ENCODE measurements at places on chromosomes 4 and X.

- no peak for DNase-seq
These were observed 145.4 kb upstream of the HUWE1 start for GRCh38 chrX:53831662-53832635.

GRCh38 chr4:1766106-1767060 lies 26.7 kb upstream of the FGFR3 start:
- DNase-seq = no peak

DNA sequence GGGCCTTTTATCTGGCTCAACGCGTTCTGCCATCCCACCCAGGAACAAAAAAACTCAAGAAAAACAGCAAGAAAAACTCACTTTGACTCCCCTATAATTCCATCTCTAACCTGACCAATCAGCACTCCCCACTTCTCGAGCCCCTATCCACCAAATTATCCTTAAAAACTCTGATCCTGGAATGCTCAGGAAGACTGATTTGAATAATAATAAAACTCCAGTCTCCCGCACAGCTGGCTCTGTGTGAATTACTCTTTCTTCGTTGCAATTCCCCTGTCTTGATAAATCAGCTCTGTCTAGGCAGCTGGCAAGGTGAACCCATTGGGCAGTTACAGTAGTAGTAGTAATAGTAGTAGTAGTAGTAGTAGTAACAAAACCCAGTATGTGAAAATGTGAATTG lies 165.7 kb upstream of the CASK start:
- DNase-seq = no peak

DNA sequence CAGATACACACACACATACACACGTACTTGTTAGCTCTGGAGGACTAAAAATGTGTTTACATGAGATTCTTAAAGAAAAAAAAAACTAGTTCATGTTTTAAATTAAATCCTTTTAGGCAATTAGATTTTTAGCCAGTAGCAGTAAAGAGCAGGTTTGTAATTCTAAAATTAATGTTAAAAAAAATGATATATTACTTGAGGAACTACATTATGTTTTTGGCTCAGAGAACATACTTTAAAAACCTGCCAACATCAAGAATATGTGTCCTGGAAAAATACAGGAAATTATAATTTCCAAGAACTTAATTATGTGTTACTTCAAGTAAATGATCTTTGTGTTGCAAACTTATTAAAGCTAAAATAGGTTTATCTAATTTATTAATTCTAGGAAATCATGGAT lies 594.3 kb upstream of the PCDH7 start:
- no peak for DNase-seq

DNA sequence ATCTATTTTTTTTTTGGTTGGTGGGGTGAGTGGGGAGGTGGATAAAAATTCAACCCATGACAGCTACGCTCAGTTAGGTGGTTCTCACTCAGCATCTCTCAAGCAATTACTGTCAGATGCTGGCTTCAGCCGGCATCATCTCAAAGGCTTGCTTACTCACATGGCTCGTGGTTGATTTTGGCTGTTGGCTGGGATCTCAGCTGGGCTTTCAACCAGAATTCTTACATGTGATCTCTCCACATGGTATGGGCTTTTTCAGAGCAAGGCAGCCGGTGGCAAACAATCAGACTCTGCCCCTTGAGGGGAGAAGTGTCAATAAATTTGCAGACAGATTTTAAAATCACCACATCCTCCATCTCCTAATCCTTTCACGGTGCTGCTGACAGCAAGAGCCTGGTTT lies 47.2 kb downstream of the SLC34A2 start:
- no peak for DNase-seq

- DNase-seq = no peak
These were observed 40.8 kb downstream of the ZNF518B start for GRCh38 chr4:10416441-10416840.

DNA sequence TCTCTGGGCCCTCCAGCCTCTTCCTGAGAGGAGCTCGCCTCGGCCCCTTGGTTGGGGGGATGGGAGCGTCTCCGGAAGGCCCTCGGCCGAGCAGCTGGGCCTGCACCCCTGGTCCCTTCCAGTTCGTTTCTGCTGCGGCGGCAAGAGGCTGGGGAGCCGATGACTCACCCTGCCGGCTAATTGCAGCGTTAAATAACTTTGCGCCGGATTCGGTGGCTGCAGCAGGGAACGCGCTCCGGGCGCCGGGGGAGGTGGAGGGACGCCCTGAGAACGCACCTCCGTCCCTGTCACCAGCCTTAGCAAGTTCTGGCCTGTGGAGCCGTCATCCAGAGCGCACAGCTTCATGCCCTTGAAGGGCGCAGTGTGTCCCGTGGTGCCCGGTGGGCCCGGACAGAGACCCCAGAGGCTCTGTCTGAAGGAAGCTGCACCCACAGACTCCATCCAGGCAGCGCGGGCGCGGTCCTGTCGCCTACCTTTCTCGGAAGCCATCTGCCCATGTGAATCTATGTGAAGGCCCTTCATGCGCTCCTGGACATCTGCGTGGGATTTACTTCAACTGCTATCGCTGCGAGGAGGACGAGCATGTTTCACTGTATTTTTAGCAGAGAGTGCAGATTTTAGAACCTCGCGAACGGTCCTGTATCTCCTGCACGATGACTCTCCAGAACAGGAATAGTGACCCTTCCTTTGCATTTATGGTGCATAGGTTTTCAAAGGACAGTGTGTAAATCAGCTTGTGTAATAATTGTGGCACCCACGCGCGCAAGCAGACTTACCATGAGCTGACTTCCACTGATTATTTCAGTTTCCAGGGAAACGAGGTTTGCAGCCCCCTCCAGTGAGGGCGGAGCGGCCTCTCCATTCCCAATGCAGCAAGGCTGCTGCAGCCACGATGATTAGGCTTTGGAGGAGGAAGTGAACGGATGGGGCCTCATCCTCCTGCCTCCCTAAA lies 1.7 kb upstream of the TMEM271 start:
- DNase-seq = no peak

- no peak for DNase-seq
These were observed 427.3 kb upstream of the FTHL17 start for GRCh38 chrX:31499109-31499508.

- DNase-seq = no peak
These were observed 104.4 kb upstream of the SCML1 start for GRCh38 chrX:17632942-17633341.

DNA sequence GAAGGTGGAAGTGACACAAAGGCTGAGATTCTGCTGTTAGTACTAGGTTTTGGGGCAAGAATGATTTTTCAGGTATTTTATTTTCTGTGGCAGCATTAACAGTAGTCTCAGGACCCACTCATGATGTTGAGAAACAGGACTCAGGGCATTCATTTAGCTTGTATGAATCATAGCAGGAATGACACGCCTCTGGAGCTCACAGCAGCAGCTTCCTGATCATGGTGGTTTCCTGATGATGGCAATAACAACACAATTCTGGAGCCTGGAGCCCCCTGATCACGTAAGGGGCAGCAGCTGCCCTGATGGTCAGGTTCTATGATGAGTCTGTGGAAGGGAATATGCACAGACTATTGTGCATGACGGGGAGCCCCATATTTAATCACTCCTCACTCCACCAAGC lies 47.0 kb downstream of the TASL start:
- no peak for DNase-seq

DNA sequence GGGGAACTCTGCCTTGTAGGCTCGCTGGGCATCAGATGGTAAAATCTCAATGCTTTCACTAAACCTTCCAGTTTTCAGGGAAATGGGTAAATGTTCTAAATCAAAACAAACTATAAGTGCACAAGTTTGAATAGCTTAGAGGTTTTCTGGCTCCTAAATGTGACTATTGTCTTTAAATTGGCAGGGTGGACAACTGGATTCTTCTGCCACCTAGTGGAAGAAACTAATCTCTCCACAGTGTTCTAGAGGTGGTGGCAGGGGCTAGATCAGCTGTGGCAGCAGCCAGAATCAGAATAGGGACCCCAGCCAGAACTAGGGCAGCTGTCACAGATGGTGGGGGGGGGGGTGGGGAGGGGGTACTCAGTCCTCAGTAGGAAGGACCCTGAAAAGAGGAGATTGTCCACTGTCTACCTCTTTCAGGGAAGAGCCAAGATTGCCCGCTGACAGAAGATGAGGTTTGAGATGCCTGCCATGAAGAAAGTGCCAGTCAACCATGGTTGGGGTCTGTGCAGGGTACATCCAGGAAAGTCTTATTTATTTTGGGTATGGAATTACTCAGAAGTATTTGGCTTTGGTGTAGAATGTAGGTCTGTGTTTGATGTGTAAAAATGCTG lies 201.4 kb downstream of the CCNG2 start:
- DNase-seq = no peak

GRCh38 chrX:17860179-17860780 lies 818 bp downstream of the RAI2 start:
- DNase-seq = no peak

- no peak for DNase-seq
These were observed 86.8 kb upstream of the ETNPPL start for GRCh38 chr4:108849611-108850168.

- no peak for DNase-seq
These were observed 81.9 kb downstream of the MAGED1 start for GRCh38 chrX:51975360-51975759.

- no peak for DNase-seq
These were observed 264.0 kb downstream of the MID1IP1 start for GRCh38 chrX:39065051-39065871.

DNA sequence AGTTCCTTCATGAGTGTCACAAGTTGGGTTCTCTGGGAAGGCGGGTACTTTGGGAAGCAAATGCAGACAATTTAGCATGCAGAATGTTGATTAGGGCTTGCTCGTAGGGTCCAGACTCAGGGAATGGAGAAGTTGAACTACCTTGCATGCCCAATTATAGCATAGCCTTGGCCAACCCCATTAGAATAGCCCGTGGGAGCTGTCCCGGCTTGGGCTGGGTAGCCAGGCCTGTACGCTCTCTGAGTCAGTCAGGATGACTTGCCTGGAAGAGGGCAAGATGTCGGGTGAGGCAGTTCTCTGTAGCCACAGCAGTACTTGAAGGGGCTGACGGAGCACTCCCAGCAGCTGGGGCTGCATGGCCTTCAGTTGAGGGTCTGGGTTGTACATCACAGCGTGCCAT lies 19.5 kb downstream of the KIAA0232 start:
- no peak for DNase-seq
